ENCODE measurements at places on chromosomes 3 and 15. TPM values are rescaled to one million over a fixed set of nuclear protein-coding genes. Genes with fewer than 3 reads are reported as not detected.

DNA sequence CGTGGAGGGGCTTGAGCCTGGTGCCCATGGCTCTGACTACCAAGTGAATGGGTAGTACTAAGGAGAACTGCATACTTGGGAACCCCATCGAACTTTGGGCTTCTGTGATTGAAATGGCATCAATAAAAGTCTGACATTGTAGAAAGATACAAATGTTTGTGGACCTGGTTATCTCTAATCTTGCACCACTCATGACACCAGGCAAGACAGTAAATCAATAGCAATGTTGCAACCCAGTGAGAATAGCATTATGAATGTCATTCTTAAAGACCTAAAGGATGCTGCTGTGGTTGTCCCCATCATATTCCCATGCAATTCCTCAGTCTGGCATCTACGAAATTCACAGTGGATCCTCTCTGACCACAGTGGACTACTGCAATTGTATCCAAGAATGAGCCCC is 233.6 kb upstream of the LYSMD4 start:
- peaks cover 2% of the 10 kb centered on the region for H3K4me1 ChIP-seq
- H3K4me3 ChIP-seq = no peak overlapping the region
- no peak overlapping the region for H3K27ac ChIP-seq
- DNase-seq = no peak
- peaks cover 59% of the 10 kb centered on the region for H3K27me3 ChIP-seq

GRCh38 chr3:127688022-127688415 is 15.3 kb downstream of the ABTB1 start:
- no peaks in the 10 kb centered on the region for H3K36me3 ChIP-seq
- H3K27ac ChIP-seq = no peak overlapping the region
- peaks cover 5% of the 10 kb centered on the region for H3K27me3 ChIP-seq
- DNase-seq = no peak
- no peak overlapping the region for H3K4me3 ChIP-seq

DNA sequence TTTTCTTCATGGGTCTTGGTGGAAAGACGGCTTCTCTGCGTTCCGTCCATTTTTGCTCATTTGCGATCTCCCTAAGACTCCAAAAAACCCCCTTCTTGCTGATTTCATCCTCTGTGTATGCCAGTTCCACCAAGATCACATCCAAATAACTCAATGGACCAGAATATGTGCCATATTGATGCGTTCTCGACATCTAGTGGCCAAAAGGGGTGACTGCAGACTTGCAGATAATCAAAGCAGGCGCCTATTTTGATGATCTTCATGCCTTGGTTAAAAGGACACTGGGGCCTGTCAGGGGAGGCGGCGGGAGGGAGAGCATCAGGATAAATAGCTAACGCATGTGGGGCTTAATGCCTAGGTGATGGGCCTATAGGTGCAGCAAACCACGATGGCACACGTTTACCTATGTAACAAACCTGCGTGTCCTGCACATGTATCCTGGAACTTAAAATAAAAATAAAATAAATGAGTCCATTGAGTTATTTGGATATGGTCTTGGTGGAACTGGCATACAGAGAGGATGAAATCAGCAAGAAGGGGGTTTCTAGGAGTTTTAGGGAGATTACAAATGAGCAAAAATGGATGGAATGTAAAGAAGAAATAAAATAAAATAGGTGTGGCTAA is 104.2 kb upstream of the RAD18 start:
- DNase-seq = no peak
- peaks cover 9% of the 10 kb centered on the region for H3K36me3 ChIP-seq
- no peaks in the 10 kb centered on the region for H3K27me3 ChIP-seq
- H3K4me1 ChIP-seq = no peaks in the 10 kb centered on the region

DNA sequence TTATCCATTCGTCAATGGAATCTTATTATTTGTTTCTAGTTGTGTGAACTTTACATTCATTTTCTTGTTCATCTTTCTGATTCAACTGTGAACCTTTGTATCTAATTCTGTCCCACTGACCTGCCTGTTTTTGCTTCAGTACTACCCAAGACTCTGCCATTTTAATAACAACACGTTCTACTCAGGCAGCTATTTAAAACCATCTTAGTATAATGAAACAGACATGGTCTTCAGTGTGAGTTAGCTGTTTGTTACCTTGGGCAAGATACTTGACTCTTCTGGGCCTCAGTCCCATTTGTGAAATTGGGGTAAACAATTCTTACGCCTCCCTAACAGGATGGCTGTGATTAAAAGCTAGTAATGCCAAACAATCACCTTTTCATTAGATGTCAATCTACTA is 1.6 kb downstream of the BTBD1 start:
- peaks cover 18% of the 10 kb centered on the region for H3K4me1 ChIP-seq
- peak overlapping the region; percentile 81 for H3K4me3 ChIP-seq
- no peaks in the 10 kb centered on the region for H3K36me3 ChIP-seq
- H3K27ac ChIP-seq = peak overlapping the region; percentile 2

GRCh38 chr15:39685999-39686613 is 96.5 kb downstream of the FSIP1 start:
- DNase-seq = peak; percentile 18
- H3K36me3 ChIP-seq = no peaks in the 10 kb centered on the region
- no peaks in the 10 kb centered on the region for H3K4me1 ChIP-seq
- H3K27ac ChIP-seq = no peak overlapping the region

DNA sequence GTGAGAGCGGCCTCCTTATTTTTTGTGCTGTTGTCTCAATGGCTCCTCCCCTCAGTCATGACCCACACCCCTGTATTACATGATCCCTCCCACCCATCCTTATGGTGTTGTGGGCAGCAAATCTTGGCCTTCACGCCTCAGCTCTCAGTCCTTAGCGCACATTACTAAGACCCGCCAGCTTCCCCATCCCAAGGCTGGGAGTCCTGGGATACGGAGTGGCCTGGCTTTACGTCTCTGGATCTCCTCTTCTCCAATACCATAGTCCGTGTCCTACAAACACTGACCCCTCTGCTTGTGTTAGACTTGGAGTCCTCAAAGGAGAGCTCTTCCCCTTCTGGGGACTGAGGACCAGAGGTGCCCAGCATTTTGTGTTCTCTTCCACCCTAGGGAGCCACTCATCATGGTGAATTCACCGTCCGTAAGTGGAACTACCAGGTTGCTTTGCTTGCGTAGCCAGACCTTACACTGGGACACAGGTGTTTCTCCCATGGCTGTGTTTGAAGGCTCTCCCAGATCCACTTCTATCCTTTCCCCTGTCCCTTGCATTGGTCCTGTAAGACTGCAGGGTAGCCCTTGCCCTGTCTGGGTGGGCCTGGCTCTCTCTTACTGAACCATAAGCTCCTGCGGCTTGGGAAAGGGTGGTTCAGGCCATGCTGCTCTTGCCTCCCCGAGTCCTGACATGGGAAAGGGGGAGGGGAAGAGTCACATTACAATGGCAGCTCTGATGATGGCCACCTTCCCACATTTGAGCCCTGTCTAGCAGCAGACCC is 13.6 kb downstream of the GRM2 start:
- H3K4me3 ChIP-seq = no peak overlapping the region
- no peaks in the 10 kb centered on the region for H3K36me3 ChIP-seq
- H3K27ac ChIP-seq = no peak overlapping the region
- H3K4me1 ChIP-seq = no peaks in the 10 kb centered on the region
- no peaks in the 10 kb centered on the region for H3K27me3 ChIP-seq

- no peaks in the 10 kb centered on the region for H3K4me1 ChIP-seq
- no peaks in the 10 kb centered on the region for H3K36me3 ChIP-seq
- DNase-seq = no peak
- H3K27ac ChIP-seq = no peak overlapping the region
- H3K4me3 ChIP-seq = no peak overlapping the region
Measured at GRCh38 chr3:154818676-154819255, 261.4 kb upstream of the MME start.

GRCh38 chr3:124780356-124780755 is 50.1 kb downstream of the UMPS start:
- DNase-seq = no peak
- no peak overlapping the region for H3K4me3 ChIP-seq
- H3K27ac ChIP-seq = no peak overlapping the region
- no peaks in the 10 kb centered on the region for H3K4me1 ChIP-seq
- H3K36me3 ChIP-seq = peaks cover 7% of the 10 kb centered on the region

DNA sequence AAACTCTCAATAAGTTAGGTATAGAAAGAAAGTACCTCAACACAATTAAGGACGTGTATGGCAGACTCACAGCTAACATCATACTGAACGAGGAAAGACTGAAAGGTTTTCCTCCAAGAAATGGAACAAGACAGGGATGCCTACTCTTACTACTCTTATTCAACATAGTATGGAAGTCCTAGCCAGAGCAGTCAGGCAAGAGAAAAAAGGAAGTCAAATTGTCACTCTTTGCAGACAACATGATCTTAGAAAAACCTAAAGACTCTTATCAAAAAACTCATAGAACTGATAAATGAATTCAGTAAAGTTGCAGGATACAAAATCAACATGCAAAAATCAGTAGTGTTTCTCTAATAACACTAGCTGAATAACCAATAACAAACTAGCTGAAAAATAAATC is 96.0 kb downstream of the C3orf70 start:
- no peak for DNase-seq
- H3K27ac ChIP-seq = no peak overlapping the region
- no peaks in the 10 kb centered on the region for H3K27me3 ChIP-seq

DNA sequence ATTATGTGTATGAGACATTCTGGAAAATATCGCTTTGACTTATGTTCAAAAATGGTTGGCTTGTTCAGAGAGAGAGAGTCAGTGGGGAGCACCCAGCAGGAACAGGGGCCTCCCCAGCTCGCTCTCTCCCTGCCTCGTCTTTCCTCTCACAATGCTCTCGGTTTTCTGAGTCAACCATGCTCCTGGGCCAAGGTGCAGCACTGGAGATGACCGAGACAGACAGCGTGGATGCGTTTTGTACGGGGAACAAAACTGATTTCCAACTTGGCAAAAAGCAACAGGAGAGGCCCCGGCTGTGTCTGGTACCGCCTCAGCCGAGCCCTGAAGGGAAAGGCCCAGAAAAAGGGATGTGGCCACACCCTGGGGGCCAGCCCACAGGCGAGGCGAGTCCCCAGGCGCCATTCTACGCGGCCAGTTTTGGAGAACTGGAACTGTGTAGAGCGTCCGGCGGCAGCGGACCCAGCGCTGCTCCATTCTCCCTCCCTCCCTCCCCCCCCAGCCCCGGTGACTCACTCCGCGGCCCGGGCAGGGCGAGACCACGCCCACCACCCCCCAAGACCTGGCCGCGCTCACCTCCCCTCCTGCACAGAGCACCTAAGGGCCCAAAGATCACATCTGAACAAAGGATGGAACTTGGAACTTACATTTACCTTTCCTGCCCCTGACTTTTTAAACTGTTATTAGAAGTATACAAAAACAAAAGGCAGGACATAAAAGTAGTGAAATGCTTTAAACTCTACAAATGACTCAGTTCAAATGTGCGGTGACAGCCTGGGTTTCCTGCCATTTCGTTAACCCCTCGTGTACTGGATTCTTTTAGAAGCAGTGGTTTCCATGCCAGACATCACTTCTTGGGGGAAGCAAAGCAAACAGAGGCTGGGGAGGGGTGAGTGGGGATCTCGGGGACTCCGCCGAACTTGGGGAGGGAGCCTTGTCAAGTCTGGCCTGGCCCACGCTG is 12.7 kb downstream of the ATP10A start:
- DNase-seq = peak; percentile 21
- H3K27me3 ChIP-seq = peaks cover 44% of the 10 kb centered on the region
- no peaks in the 10 kb centered on the region for H3K36me3 ChIP-seq
- peak overlapping the region; percentile 70 for H3K4me3 ChIP-seq
- H3K27ac ChIP-seq = peak overlapping the region; percentile 47

- H3K4me3 ChIP-seq = no peak overlapping the region
- peaks cover 11% of the 10 kb centered on the region for H3K4me1 ChIP-seq
- H3K27ac ChIP-seq = no peak overlapping the region
- H3K36me3 ChIP-seq = no peaks in the 10 kb centered on the region
Measured at GRCh38 chr3:66588340-66588847, 87.6 kb upstream of the LRIG1 start.

PLSCR4 gene
- total RNA-seq = 9.2 TPM
